ENCODE measurements at places on chromosomes 2 and 18.

- no peak for DNase-seq
Observed at GRCh38 chr2:185291035-185291647, 447.5 kb upstream of the FSIP2 start.

- DNase-seq = no peak
Observed at GRCh38 chr18:55552526-55553189, 35.3 kb downstream of the TCF4 start.

GRCh38 chr2:180077295-180077906 lies 70.3 kb upstream of the CWC22 start:
- DNase-seq = no peak

GRCh38 chr2:136058262-136058661 lies 59.7 kb downstream of the CXCR4 start:
- no peak for DNase-seq

- DNase-seq = peak; percentile 57
Observed at GRCh38 chr2:44952806-44953498, 11.4 kb downstream of the SIX3 start.

DNA sequence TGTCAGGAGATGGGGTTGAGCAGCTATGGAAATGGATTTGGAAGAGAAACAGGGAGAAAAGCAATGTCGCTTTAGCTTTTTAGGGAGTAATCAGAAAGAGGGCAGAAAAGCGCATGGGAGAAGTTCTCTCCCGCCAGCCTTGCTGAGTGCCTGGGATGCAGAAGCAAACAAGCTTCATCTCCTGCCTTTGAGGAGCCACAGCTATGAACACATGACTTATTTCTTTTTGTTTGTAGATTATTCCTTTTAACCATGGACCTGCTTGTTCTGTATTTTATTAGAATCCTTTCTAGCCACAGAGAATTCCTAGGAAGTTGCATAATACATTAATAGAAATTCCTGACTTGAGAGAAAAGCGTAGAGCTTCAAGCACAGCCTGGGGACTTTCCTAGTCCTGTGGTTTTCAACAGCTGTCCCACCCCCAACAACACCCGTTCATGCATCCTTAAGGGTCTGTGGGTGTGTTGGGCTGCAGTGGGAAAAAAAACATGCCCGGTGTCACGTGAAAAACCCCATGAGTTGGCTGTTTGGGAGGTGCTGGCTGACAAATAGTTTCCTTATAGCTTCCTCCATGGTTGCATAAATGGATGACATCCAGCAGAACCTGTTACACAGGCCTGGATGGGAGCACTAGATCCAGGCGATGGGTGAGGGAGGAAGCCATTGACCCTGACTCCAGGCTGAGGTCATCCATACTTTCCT lies 14.9 kb downstream of the SLC9A4 start:
- DNase-seq = no peak

DNA sequence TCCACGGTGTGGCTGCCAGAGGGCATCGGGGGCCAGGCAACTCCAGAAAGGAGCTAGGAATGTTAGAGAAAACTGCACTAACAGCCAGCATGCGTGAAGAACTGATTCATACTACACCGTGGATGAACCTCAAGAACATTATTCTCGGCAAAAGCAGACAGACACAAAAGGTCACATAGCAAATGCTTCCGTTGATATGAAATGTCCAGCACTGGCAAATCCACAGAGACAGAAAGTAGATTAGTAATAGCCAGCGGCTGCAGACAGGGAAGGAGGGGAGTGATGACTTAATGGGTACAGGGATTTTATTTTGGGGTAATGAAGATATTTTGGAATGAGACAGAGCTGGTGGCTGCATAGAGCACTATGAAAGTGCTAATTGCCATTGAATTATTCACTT lies 37.4 kb downstream of the SCTR start:
- DNase-seq = no peak

- DNase-seq = no peak
Observed at GRCh38 chr2:125581557-125581956, 1074.4 kb upstream of the GYPC start.

DNA sequence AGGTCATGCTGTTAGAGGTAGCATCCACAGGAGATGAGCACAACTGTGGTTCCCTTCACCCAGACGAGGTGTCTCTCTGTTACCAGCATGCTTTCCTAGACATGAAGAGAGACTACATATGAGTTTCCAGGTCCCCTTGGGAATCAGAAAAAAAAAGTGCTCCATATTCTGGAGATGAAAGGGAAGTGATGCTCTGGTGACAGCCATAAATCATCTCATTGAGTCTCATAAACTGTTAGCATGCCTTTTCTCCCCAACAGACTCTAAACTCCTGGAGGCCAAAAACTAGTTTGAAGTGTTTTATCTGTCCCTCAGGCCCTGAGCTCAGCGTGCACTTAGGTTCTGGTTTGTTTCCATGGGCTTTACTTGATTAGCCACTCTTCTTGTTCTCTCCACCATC lies 124.6 kb upstream of the CREB1 start:
- DNase-seq = no peak

DNA sequence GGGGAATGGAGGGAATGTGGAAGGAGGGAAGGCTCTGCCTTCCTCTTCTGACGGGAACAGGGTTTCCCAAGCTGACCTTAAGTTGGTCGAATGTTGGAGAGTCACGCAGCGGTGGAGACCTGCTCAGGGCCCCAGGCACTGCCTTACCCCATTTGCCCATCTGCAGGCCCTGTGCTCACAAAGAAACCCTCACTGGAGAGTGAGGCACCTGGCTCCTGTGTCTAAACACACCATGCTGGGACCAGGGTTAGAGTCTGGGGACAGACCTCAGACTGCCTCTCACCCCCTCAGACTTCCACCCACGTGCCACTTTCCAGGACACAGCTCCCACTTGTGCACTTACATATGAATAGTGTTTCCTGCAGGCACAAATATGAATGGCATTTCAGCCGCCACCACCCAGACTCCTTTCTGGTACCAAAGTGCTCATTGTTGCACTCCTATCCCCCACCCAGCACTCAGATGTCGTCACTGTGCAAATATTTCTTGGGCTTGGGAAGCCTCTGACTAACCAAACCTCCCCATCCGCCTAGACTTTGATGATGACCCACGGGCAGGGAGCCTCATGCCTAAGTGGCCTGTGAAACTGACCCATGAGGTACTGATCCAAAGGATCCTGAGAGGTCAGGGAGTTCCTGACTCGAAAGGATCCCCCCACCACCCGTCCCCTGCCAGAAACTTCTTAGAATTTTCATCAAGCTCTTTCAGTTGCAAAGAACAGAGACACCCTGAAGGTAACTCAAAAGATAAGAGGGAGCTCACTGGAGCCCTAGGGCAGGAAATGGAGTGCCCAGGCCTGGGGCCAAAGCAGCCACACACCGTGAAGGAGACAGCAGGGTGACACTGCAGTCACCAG lies 78.3 kb downstream of the STPG4 start:
- DNase-seq = no peak

- DNase-seq = no peak
Observed at GRCh38 chr2:192026825-192027120, 168.0 kb downstream of the TMEFF2 start.

GRCh38 chr2:134431838-134432434 lies 178.1 kb downstream of the MGAT5 start:
- no peak for DNase-seq

DNA sequence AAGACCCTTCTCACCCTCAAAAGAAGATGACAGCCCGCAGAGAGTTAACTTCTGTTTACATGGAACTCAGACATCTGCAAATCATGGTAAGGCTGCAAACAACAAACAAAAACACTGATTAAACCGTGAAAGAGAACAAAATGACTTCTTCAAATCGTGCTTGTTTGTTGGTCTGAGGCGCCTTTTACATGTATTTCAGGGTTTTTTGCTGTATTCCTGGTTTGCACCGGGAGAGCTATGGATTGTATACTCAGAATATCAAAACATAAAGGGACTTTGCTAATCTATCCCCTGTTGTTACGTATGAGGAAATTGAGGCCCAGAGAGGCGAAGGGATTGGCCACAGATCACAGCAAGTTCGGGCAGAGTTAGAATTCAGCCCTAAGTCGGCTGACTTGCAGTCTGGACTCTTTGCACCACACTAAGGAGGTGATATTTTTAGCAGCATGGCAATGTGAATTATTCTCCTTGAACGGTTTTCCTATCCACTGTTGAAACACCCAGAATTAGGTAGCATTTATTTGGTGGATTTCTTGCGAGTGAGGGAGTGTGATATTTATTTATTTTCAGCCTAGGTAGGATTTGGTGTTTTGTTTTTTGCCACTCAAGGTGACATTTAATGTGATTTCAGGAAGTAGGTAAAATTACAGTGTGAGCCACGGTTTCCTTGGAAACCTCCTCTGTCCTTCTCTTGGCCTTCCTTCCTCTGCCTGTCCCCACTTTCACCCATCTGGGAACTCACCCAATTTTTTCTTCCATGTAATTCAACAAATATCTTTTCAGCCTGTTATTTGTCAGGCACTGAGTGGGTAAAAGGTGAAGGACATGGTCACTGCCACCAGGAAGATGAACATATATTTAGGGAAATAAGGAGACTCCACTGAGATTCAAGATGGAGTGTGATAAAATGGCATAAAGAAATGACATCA lies 980 bp upstream of the PDE6D start:
- DNase-seq = no peak

GRCh38 chr2:88400037-88400767 lies 52.3 kb downstream of the FOXI3 start:
- DNase-seq = no peak

GRCh38 chr2:112301171-112301584 lies 25.8 kb downstream of the ZC3H6 start:
- DNase-seq = no peak
